ENCODE measurements at places on chromosomes 2 and 18.
A peak's percentile ranks its signal among the peaks of the same experiment; 100 is the strongest.

GRCh38 chr18:79975985-79976680 is 11.7 kb downstream of the HSBP1L1 start:
- no peak for DNase-seq

DNA sequence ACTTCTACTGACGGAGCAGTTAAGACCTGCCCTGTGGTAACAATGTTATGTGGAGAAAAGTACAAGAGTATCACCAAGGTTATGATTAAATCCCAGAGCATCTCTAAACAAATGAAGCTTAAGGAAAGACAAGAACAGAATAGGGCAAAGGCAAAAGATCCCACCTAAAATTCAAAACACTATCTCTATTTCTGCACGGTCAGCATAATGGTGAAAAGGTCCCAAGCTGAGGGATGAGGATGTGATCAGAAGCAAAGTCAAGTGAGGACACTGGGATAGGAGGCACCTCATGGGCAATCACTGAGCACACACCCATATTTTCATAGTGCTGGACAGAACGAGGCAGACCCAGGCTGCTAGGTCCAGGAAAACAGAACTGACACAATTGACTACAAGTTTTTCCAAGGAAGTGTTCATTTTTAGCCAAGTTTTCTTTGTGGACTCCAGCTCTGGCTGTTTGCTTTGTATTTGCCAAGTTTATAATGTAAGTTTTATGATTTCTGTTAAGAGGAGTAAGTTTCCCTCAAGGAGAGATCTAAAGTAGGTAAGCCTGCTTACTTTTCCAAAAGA is 77.8 kb downstream of the NCKAP5 start:
- DNase-seq = no peak

- DNase-seq = no peak
These were observed 14.6 kb downstream of the PARD6G start for GRCh38 chr18:80232710-80233109.

DNA sequence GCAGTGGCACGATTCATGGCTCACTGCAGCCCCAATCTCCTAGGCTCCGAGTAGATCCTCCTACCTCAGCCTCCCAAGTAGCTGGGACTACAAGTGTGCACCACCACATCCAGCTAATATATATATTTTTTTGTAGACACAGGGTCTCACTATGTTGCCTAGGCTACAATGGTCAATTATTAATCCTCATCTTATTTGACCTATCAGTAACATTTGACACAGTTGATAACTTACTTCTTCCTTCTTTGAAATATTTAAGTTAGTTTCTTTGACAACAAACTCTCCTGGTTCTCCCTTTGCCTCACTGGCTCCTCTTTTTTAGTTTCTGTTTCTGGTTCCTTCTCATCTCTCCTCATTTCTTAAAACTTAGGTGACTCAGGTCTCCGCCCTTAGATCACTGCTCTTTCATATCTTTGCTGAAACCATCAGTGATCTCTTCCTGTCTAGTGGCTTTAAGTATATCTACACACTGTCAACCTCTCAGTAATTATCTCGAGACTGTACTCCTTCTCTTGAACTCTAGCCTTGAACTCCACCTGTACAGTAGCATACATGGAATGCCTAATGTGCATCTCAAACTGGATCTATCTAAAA is 11.5 kb downstream of the PGAP1 start:
- DNase-seq = no peak

- no peak for DNase-seq
These were observed 568.5 kb downstream of the TSN start for GRCh38 chr2:122323927-122324326.

DNA sequence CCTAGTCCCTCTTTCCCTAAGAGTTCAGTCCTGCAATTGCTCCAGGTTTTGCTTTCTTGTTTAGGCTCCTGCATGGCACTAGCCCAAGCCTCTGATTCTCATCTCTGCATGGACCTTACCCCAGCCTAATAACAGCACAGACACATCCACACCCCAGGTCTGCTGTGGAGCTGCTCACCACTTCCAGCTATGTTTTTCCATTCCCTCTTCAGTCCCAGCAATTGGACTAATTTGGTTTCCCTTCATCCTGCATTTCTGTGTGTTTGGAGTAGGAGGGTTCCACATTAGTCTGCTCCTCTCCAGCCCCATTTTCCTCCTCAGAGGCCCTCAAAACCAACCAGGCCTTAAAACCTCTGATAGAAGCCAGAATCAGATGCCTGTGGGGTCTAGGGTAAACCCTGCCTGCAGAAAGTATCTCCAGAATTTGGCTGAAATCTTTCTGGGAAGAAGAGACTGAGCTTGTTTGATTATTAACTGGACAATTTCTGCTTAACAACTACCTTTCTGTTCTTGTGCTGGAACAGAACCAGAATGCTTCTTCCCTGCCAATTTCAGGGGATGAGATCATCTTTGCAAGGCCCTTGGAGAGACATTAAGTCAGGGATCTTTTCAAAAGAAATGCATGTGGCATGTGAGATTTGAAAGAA is 95.9 kb downstream of the GFPT1 start:
- DNase-seq = peak; percentile 56

GRCh38 chr2:66240286-66240685 is 194.6 kb upstream of the MEIS1 start:
- peak; percentile 7 for DNase-seq

GRCh38 chr2:114368705-114369104 is 73.7 kb upstream of the DPP10 start:
- DNase-seq = no peak

- DNase-seq = no peak
These were observed 90.2 kb downstream of the ZNF521 start for GRCh38 chr18:25261768-25262167.
